ENCODE measurements at places on chromosomes 5 and 9.
A peak's percentile ranks its signal among the peaks of the same experiment; 100 is the strongest.

GRCh38 chr9:124137009-124137943, 120.5 kb upstream of the NEK6 start:
- peak; percentile 78 for DNase-seq

- DNase-seq: no peak
Measured at GRCh38 chr9:38107405-38107804, 38.4 kb upstream of the SHB start.

DNA sequence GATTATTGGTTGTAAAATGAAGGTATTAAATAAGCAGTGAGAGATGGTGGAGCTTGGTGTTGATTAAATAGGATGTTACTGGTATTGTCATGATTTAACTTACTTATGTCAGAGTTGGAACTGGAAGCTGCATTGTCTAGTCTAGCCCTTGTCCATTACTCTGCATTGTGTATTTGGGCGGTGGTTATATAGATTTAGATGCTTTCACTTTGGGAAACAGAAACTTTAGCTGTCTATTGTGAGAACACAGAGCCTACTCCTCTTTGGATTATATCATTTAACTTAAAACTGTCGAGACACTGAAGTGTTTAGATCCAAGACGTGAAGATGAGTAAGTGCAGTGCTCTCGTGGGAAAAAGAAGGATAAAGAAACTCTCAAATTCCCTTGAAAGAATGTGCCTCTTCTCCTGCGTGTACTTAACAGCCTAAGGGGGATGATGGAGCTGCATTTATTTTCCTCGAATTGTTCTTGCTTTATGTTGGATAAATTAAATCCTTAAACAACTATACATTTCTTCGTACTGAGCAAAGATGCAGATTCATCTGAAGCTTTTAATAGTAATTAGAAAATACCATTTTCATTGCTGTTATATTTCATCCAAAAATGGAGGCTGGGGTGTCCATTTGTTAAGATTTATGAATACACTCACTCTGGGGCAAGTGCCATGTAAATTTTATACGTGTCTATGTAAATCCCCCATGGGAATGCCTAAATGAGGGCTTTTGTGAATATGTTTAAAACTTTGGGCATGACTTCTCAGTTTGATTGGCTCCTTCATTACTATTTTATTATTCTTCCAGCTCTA, 21.6 kb downstream of the FBXL7 start:
- DNase-seq: no peak

GRCh38 chr5:167071981-167072610, 1219.3 kb upstream of the WWC1 start:
- no peak for DNase-seq

GRCh38 chr5:91182763-91183162, 200.4 kb downstream of the ARRDC3 start:
- DNase-seq: no peak

GRCh38 chr9:132023419-132024180, 56.1 kb downstream of the MED27 start:
- DNase-seq: no peak

DNA sequence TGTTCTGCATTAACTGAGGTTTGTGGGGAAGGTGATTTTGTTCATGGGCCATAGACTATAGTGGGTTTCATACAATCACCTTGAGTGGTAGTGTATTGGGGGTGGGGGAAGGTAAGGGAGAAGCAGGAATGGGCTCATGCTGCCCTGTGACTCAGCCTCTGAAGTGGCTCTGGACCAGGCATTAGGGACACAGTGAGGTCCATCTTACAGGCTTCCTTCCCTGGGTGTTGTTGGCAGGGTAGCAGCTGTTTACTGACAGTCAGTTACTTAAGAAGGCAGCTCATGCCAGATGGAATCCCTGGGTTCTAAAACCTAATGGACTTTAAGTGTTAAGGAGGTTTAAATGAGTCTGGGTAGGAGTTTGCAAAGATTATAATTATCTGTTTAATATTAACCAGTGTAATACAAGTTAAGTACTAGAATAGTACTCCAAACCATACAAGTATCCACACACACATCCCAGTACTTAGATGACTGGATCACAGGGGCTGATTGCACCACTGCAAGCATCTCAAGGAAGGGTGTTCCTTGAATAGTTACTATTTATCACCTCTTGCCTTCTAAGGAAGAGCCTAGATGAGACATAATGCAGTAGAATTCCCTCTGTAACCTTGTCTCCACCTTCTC, 59.3 kb downstream of the CAST start:
- DNase-seq: no peak

GRCh38 chr9:122246666-122247065, 17.9 kb upstream of the LHX6 start:
- DNase-seq: no peak

DNA sequence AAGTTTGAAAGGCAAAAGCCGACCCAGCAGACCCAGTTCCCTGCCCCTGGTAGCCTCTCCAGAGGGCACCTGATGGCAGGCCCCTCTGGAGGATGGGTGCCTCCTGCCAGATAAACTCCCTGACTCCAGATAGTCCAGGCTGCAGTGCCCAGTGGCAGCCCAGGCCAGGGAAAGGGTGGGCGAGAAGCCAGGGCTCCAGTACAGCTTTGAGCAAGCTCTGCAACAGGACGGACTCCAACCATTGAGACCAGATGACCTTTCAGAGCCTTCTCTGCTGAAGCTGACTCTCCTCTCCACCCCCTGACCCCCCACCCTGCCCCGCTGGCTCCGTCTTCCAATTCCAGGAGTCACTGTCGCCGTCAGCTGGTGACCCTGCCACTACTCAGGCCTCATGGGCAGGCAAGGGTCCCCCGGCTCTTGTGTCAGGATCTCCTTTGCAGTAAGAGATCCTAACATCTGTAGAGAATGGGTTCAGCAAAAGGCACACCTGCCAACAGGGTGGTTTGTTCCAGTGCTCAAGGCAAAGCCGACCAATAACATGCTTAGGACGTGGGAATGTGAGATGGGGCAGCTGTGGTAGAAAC, 15.5 kb upstream of the FCN1 start:
- DNase-seq: no peak

- DNase-seq: no peak
Measured at GRCh38 chr9:21266733-21267484, 27.1 kb upstream of the IFNA14 start.

- DNase-seq: no peak
Measured at GRCh38 chr9:14246951-14247350, 67.0 kb downstream of the NFIB start.

DNA sequence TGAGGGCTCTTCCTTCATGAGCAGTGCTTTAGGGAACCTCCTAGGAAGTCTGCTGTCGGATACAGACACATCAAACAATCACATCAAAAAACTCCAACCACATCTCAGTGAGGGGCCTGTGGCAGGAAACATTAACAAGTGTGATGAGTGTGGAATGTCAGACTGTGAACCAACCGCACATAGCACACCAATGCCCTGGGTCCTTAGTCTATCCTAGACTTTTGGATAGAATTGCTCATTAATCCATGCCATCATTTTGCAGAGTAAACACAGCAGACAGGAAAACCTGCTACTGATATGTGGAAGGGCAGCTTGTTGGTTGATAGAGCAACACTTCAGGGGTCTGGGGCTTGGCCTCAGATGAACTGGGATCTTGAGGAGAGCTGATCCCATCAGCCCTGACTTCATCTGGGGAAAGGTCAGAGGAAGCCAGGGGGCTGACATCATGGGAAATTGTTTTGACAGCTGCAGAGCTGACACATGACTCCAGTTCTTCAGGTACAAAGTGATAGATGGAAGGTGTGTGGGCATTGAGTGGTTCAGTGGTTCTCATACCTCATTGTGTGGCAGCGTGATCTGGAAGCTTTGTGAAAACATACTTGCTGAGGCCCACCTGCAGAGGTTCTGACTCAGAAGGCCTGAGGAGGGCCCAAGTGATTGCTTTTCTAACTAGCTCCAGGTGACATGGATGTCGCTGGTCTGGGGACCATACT, 193.3 kb downstream of the DIRAS2 start:
- DNase-seq: no peak

- DNase-seq: no peak
Measured at GRCh38 chr9:80615964-80616363, 1044.2 kb downstream of the TLE4 start.

- no peak for DNase-seq
Measured at GRCh38 chr9:105331755-105332154, 87.3 kb downstream of the SLC44A1 start.

- DNase-seq: no peak
Measured at GRCh38 chr5:21263361-21263760, 1275.4 kb upstream of the CDH18 start.

DNA sequence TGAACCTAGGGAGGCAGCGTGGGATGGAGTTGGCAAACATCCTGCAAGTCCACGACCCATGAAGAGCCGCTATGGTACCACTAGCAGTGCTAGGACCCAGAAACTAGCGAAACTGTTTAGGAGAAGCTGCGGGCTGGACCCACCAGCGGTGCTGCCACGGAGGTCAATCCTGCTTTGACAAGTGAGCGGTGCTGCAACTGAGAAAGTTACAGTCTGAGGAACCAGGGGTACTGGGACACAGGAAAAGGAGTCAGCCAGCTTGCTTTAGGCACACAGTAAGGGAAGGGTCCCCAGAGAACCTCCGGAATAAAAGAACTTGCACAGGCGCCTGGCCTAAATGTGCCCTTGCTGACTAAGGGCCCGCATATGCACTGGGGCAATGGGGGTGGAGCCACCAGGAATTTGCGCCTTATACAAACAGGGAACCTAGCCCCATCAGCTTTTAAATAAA, 23.6 kb upstream of the ANXA2R start:
- no peak for DNase-seq

GRCh38 chr5:77995793-77996409, 219.8 kb upstream of the TBCA start:
- DNase-seq: no peak

- DNase-seq: no peak
Measured at GRCh38 chr5:106092455-106092854, 1578.3 kb downstream of the EFNA5 start.

DNA sequence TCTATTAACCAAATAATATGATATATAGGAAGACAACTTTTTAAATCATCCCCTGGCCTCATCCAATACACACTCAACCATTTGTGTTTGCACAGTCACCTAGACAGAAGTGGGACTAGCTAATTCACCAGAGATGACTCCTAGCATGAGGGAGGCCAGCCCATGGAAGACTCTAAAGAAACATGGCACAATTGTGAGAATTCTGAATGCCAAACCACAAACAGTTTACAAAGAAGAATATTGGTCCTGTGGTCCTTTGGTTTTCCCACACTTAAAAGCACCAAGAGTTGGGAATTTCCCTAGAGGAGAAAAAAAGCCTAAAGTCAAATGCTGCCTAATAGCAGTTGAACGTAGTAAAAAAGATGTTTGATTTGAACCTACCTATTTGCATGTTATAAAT, 609.9 kb downstream of the ACTL7B start:
- no peak for DNase-seq

GRCh38 chr5:155343468-155343867, 329.9 kb downstream of the KIF4B start:
- DNase-seq: no peak

GRCh38 chr5:78275998-78276543, 18.4 kb downstream of the AP3B1 start:
- DNase-seq: no peak

DNA sequence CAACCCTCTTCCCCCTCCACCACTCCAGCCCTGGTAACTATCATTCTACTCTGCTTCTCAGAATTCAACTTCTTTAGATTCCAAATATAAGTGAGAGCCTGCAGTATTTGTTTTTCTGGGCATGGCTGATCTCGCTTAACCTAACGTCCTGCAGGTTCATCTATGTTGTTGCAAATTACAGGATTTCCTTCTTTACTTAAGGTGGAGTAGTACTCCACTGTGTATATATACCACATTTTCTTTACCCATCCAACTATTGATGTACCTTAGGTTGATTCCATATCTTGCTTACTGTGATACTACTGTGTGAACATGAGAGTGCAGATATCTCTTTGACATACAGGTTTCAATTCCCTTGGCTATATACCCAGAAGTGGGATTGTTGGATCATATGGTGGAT, 106.3 kb upstream of the ZNF366 start:
- DNase-seq: no peak

DNA sequence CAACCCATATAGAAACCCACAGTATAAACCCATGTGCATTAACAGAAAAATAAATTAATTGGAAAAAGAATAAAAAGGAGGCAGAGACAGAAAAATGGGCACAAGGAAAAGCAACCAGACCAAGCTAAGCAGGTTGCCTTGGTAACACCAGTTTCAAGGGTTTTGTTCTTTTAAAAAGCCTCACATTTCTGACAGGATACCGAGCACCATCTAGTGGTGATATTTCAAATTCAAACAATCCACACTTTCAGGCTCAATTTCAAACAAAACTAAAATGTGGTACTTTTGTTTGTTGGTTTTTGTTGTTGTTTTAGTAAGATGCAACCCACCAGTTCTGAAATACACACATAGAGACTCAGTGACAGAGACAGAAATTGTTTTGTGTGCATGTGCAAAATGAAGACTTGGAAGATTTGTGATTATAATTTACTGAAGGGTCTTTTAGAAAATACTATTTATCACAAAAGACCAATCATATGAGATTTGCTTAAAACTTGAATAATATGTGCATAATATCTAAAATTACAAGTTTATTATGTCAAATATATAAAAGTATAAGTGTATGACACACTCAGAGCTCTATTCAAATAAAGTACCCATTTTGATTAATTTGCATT, 318.2 kb downstream of the SLCO4C1 start:
- DNase-seq: peak; percentile 58

GRCh38 chr9:134059661-134060395, 8.0 kb downstream of the BRD3 start:
- peak; percentile 85 for DNase-seq

DNA sequence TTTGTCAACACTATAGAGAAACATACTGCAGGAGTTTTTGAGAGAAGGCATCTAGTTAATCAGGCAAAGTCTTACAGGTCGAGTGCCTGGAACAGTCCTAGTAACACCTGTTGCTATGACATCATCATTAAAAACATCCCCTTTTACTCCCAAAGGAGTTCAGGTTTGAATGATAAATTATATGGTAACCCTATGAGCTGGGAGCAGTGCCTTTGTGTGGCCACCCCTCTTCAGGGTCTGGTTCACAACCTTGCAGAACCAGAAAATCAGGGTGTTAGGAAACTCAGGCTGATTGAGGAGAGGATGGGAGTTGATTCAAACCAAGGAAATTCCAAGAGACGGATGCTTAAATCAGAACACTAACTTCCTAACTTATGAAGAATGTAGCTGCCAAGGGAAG, 179.1 kb upstream of the RASEF start:
- no peak for DNase-seq

GRCh38 chr5:43193894-43194265, 1.9 kb downstream of the NIM1K start:
- no peak for DNase-seq

GRCh38 chr9:76859860-76860259, 46.1 kb downstream of the PRUNE2 start:
- DNase-seq: no peak

All from GM20000 (cell line).